ENCODE measurements at places on chromosomes 7 and 10. TPM values are rescaled to one million over a fixed set of nuclear protein-coding genes. Genes with fewer than 3 reads are reported as not detected.

GRCh38 chr7:55132890-55133551 lies 114.2 kb downstream of the EGFR start:
- DNase-seq: peak; percentile 91

GRCh38 chr10:74419958-74420375 lies 268.9 kb downstream of the ADK start:
- DNase-seq: peak; percentile 31

DNA sequence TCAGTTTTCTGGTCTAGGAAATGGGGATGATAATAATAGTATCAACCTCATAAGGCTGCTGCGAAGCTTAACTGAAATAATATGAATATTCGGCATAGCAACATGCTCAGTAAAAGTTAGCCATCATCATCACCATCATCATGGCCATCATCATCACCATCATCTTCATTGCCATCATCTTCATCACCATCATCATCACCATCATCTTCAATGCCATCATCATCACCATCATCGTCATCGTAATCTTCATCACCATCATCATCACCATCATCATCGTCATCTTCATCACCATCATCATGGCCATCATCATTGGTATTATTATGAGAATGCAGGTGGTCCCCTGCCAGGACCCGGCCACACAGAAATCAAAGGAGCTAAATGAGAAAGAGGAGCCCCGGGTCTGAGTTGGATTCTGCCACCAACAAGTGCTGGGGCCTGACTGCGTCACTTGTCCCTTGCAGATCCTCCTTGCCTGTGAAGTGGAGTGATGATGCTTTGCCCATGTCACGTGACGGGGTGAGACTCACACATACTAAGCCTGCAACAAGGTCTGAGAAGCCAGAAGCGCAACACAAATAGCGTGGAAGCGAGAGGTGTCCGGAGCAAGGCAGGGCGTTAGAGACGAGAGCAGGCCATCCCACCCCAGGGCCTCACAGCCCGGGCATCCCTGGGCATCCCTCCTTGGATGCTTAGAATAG lies 46.1 kb upstream of the EN2 start:
- DNase-seq: no peak

- no peak for DNase-seq
Measured at GRCh38 chr10:103576862-103577261, 83.4 kb downstream of the NEURL1 start.

- no peak for DNase-seq
Measured at GRCh38 chr7:2612445-2613097, 19.2 kb upstream of the TTYH3 start.

GRCh38 chr7:19928247-19928646 lies 154.8 kb upstream of the TMEM196 start:
- no peak for DNase-seq

- peak; percentile 16 for DNase-seq
Measured at GRCh38 chr10:49679480-49679893, at the start of gene C10orf53. Gene C10orf53, plus strand, starts transcription at chr10:49679651. Its CDS starts 47 bp downstream, at chr10:49679698.

DNA sequence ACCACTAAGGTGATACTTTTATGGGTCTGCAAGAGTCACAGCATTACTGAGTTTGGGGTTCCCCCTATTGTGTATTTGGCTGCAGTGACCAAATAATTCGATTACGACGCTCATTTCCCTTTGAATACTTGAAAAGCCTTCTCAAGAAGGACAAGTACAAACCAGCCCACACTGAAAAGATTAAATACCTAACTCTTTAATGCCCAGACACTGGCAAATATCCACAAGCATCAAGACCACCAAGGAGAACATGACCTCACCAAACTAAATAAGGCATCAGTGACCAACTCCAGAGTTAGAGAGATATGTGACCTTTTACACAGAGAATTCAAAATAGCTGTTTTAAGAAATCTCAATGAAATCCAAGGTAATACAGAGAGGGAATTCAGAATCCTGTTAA lies 31.8 kb upstream of the SFTPD start:
- no peak for DNase-seq

VWDE gene
- 1.6 TPM for polyA plus RNA-seq

ICA1 gene
- polyA plus RNA-seq: 3.9 TPM

CRHR2 gene
- polyA plus RNA-seq: 4.5 TPM

OR2A2 gene
- polyA plus RNA-seq: not detected

ITIH5 gene
- polyA plus RNA-seq: 43.7 TPM
